GM13976 (cell line): ENCODE measurements at places on chromosomes 12 and 14.

DNA sequence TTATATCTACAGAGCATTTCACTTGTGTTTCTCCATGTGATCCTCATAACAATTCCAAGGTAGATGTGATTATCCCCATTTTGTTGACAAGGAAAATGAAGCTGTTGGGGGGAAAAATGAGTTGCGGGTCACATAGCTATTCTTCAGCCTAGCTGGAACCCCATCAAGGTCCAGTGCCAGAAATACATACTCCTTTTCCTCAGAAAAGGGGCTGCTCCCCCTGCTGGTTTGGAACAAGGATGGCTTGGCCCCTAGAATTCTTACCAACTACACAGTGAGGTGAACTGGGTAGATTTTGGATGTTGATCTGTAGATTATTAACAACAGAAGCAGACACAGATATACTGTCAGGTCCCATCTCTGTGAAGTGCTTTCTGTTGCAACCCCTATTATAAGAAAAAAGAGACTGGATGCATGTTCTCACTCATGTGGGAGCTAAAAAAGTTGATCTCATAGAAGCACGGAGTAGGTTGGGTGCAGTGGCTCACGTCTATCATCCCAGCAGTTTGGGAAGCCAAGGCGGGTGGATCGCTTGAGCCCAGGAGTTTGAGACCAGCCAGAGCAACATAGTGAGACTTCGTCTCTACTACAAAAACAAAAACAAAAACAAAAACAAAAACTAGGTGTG lies 8.9 kb downstream of the IKZF4 start:
- DNase-seq = peak; percentile 66

DNA sequence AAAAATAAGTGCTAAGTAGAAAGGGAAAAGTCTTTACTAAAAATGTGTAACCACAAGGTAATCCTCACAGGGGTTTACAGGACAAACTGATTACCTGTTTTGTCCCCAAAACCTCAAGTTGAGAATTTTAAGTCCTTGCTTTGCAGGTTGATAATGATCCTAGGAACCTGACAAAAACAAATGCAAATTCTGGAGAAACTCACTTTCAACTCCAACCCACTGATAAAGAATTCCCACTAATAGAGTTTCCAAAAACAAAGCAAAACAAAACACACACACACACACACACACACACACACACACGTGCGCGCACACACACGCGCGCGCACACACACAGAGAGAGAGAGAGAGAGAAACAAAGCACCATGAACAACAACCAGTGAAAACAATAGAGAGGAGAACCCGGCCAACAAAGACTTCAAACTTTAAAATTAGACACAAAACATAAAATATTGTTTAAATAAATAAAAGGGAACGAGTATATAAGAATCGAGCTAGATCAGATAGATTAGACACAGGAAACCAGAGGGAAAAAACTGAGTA lies 187.0 kb upstream of the FOXN3 start:
- no peak for DNase-seq

DNA sequence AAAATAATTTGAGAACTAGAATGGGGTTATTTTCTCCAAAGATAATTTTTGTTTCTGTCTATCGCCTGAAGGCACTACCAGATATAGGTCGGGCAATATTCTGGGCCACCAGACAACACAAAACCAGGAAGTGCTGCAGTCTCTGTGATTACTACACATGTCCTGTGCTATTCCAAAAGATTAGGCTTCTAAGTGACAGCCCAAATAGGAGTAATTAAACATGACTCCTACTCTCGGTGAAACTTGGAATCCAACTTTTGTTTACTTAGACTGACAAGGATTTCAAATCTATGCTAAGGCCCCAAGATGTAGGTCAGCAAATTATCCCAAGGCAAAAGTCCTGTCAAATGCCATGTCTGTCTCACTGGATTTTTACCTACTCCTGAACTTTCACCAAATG lies 157.6 kb upstream of the LRFN5 start:
- no peak for DNase-seq

GRCh38 chr14:24435998-24436354 lies 6.2 kb downstream of the KHNYN start:
- peak; percentile 10 for DNase-seq

DNA sequence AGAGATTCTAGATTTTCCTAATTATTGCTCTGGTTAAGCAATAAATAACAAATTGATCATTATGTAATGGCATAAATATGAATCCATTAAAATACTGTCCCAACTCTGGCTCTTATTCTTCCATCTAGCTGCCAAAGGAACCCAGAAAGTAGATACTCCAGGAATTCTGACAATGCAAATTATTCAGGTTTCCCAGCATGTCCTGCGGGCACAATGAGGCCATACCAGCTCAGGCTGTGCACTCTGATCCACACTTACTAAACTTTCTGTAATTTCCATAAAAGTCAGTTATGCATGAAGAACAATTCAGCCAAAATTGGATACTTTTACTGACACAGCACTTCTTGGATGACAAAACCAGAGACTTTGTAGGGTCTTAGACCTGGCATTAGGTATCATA lies 576.3 kb downstream of the KCNH5 start:
- no peak for DNase-seq

DNA sequence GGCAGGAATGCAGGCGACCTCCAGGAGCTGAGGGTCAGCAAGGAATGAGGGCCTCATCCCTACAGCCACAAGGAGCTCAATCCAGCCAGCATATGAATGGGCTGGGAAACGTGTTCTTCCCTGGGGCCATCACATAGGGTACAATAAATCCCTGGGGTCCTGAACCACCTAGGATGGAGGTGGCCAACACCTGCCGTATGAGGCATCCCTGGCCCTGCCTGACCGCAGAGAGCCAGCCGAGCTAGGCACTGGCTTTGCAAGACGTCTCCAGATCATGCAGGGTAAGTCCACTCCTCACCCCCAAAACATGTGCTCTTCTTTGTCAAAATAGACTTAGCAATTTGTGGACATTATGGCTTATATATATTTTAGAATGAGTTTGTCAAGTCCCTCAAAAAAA lies 303.7 kb upstream of the DIO3 start:
- DNase-seq = no peak

- DNase-seq = peak; percentile 92
Measured at GRCh38 chr14:23009939-23010726, at the start of gene C14orf93. C14orf93 (minus strand) TSS chr14:23010143; CDS start chr14:22999023, 11,120 bp downstream.

DNA sequence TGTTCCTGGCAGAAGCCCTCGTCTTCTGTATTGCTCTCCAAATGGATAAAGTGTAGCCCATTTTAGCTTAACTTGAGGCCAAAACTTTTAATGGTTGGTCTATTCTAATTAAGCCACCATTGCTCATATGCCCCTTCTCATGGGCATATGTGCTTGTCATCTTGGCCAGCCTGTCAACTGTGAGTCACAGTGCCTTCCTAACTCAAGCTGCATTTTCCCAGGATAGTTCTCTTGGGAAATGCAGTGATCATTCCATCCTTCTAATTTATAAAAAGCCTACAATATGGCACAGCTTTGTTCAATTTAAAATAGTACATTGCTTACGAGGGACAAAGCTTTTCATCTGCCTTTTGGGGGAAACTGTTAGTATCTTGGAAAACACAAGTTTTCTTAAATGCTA lies 6.6 kb downstream of the PTHLH start:
- no peak for DNase-seq

DNA sequence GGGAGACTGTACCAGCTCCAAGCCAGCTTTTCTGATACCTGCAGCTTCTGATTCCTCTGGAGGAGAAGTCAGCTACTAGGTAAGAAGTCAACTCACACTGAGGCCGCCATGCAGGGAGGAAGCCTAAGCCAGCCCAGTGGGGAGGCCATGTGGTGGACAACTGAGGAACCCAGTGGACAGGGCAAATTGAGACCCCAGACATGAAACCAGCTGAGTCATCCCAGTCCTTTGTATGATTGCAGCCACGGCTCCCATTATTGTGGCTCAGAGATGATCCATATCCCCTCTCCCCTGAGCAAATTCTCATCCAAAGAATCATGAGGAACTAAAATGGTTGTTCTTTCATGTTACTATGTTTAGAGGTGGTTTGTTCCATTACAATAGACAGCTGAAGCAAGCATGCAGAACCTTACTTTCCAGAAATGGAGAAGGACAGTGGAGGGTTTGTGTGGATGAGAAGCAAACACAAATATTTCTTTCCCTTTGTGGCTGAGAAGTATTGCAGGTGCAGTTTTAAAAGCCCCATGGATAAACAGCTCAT lies 1147.3 kb upstream of the TMEM132C start:
- DNase-seq = no peak

DNA sequence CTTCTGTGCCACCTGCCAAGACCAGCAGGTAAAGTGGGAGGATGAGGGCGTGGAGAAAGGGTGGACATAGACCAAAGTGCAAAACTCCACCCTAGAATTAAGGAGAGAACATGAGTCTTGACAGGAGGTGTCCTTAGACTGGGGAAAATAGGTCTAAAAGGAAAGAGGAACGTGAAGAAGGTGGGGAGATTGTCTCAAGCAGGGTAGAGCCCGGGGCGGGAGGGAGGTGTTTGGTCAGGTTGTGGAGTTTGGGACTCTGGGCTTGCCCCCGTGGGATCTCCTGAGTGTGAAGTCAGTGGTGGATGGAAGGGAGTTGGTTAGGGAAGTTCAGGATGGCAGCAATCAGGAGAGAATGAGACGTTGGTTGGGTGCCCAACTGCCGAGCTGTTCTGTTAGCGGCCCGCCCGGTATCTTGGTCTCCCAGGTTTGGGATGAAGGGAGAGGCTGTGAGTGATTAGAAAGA lies 386 bp downstream of the DGKA start:
- DNase-seq = no peak

- no peak for DNase-seq
Measured at GRCh38 chr12:65313719-65314317, 35.3 kb downstream of the MSRB3 start.

GRCh38 chr12:107748472-107748871 lies 12.5 kb downstream of the PRDM4 start:
- DNase-seq = no peak

- no peak for DNase-seq
Measured at GRCh38 chr12:132308853-132309595, 20.4 kb downstream of the GALNT9 start.

DNA sequence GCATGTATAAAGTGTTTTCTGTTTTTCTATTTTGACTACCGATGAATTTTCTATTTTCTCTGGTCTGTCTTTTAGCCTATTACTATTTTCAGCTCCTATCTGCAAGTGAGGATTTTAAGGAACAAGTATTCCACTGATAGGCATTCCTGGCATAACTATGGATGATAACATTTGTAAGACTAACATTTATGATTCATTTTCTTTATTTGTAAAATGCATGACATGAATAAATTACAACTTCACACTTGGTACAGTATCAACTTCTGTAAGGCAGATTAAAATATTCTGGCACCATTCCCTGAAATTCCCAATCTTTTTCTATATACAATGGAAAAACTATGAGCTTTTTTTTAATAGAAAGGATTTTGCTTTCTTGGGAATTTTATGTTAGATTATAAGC lies 121.0 kb upstream of the GARIN2 start:
- DNase-seq = no peak
